ENCODE measurements at places on chromosomes 2 and 18.
A peak's percentile ranks its signal among the peaks of the same experiment; 100 is the strongest.

DNA sequence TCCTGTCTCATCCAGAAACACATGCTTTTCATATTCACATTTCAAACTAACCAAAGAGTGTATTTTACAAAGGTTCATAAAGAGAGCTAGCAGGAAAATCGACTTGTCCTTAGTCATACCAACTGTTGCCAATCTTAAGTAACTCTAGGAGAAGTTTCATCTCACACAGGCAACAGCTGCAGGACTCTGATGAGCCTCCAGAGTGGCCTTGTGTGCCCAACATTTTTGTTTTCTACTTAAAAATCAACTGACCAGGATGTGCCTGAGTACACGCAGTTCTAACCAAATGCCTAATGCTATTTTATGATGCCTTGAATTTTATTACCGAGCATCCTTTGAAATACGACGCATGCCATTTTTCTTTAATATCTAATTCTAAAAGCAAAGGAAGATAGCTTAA is 595.9 kb upstream of the LRRTM4 start:
- no peak for DNase-seq

GRCh38 chr2:28391564-28392296 is 928 bp upstream of the FOSL2 start:
- peak; percentile 66 for DNase-seq

- DNase-seq = no peak
Measured at GRCh38 chr2:86285571-86285970, 51.9 kb downstream of the REEP1 start.

- no peak for DNase-seq
Measured at GRCh38 chr2:219209236-219210195, 2.9 kb downstream of the ZFAND2B start.

GRCh38 chr2:103880081-103880834 is 973.7 kb upstream of the POU3F3 start:
- DNase-seq = no peak

DNA sequence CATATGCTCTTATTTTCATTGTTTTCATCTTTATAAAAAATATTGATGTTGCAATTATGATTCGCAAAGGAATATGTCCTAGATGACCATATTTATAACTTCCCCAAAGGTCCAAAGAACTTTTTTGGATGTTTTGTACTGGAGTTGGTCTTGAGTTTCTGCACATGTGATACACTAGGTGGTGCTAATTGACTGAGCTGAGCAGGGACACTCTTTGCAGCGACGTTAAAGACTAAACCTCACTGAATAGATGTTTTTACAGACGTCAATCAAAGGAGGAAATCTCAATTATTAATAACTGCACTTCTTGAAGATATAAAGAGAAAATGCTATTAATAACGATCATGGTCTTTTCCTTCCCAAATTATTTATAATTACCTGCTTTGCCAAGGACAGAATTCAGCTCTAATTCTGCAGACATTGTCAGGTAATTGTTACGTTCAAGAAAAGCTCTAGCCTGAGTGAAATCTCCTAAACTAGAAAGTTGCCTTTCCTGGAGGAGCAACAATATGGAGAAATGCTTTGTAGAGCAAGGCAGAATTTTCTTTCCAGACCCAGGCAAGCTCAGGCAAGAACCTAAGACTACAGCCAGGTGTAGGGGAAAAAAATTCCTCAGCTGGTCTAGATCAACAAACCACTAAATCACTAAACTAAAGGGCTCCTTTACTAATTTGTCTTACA is 119.3 kb upstream of the RBBP8 start:
- peak; percentile 1 for DNase-seq

DNA sequence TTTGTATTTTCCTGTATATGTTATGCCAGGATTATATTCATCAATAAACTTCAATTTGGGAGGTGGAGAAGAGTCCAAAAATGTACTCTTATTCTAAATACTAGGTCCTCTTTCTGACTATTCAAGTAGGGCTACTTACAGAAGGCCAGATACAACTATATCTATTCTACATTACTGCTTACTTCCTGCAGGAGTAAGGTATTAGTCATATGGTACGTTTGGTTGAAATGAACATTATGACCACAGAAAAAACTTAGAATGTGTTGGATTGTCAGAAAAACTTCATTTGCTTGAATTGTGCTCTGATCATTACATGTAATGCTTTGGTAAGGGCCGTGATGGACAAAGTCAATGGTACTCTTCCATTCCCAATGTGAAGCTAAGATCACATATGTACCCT is 35.0 kb downstream of the STAT4 start:
- no peak for DNase-seq

GRCh38 chr2:62660582-62661262 is 44.8 kb upstream of the EHBP1 start:
- no peak for DNase-seq

DNA sequence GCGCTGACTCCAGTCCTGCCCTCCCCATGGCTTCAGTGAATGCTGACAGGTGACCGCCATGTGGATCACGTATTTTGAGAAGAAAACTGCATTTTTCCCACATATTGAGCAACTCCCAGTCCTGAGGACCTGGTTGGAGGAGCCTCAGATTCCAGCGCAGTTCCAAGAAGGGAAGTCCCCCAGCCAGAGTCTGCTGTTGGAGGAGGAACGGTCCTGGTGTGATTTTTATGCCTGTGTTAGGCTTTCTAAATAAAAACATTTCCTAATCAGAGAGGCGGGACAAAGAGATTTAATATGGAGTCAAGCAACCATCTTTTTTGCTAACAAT is 32.3 kb upstream of the COL6A3 start:
- DNase-seq = no peak

- DNase-seq = no peak
Measured at GRCh38 chr18:1002653-1003178, 98.0 kb downstream of the ADCYAP1 start.

- DNase-seq = no peak
Measured at GRCh38 chr2:121875585-121876185, 120.2 kb downstream of the TSN start.

DNA sequence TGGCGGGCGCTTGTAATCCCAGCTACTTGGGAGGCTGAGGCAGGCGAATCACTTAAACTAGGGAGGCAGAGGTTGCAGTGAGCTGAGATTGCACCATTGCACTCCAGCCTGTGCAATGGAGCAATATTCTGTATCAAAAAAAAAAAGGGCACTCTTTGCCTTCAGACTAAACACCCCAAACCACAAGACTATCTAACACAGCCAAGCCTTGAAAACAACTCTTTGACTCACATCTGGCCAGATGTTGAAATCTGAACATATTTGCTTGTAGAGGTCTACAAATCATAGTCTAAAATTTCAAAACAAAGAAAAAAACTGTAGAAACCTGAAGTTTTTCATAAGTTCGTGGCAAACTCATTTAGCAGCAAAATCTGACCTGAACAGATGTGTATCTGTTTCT is 94.9 kb downstream of the FAM161A start:
- no peak for DNase-seq

GRCh38 chr2:120793682-120794403 is 58.2 kb downstream of the GLI2 start:
- DNase-seq = no peak

- no peak for DNase-seq
Measured at GRCh38 chr18:24773101-24773500, 312.7 kb downstream of the HRH4 start.

GRCh38 chr2:203690117-203690431 is 16.4 kb upstream of the CD28 start:
- DNase-seq = no peak

GRCh38 chr2:42359304-42359964 is 1.6 kb downstream of the COX7A2L start:
- DNase-seq = no peak

- DNase-seq = no peak
Measured at GRCh38 chr18:50004013-50004412, 190.7 kb upstream of the ACAA2 start.

Measured in cerebellum (tissue), 4 donors.